ENCODE measurements at places on chromosomes 1 and 21.

- DNase-seq: no peak
Observed at GRCh38 chr1:34715139-34715538, 39.7 kb upstream of the GJB5 start.

GRCh38 chr1:27615346-27616192 is 11.6 kb upstream of the AHDC1 start:
- no peak for DNase-seq

DNA sequence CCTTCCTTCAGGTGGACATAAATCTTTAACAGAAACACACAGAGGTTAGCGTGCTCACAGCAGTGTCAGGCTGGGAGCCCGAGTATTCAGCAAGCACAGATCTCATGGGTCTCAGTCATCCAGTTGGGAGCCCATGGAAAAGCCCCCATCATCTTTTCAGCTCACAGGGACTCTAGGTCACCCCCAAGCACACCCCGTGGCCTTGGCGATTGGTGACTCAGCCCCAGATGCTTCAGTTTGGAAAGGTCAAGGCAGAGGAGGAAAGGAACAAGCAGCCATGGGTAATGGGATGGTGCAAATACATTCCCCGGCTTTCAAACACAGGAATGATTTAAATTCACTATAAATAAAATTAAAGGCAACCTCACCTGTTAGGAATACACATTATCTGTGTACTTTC is 88.9 kb downstream of the PGBD5 start:
- no peak for DNase-seq

DNA sequence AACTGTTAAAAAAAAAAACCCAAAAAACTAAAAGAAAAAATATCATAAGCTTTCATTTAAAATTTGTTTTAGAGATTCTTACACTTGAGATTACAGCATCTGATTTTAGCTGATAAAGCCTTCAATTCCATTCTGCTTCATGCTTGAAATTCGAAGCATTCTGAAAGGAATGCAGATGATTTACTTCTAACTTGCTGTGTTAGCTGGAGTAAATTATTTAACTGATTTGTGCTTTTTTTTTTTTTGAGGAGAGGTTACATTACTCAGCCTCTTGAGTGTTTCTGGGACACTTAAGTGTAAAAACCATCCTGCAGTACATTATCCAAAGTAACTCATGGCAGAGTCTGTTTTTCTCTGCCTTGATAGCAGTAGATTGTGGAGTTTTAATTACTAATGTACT is 4.5 kb upstream of the TRIM67 start:
- DNase-seq: no peak

DNA sequence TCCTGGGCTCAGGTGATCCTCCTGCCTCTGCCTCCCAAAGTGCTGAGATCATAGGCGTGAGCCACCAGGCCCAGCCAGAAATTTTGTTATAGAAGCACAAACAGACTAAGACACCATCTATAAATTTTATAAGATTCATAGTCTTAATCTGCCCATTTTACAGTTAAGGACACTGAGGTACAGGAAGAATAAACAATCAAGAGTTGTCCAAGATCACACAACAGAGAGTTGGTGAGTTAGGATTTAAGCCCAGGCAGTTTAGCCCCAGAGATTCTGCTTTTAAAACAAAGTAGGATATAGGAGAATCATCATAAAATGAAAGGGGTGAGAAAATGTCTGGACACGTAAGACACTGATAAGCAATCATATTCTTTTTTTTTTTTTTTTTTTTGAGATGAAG is 6.8 kb downstream of the TEX46 start:
- no peak for DNase-seq

- DNase-seq: no peak
Observed at GRCh38 chr1:214791961-214792360, 189.0 kb downstream of the CENPF start.

- peak; percentile 83 for DNase-seq
Observed at GRCh38 chr1:25608488-25609178, 8.0 kb upstream of the MAN1C1 start.

DNA sequence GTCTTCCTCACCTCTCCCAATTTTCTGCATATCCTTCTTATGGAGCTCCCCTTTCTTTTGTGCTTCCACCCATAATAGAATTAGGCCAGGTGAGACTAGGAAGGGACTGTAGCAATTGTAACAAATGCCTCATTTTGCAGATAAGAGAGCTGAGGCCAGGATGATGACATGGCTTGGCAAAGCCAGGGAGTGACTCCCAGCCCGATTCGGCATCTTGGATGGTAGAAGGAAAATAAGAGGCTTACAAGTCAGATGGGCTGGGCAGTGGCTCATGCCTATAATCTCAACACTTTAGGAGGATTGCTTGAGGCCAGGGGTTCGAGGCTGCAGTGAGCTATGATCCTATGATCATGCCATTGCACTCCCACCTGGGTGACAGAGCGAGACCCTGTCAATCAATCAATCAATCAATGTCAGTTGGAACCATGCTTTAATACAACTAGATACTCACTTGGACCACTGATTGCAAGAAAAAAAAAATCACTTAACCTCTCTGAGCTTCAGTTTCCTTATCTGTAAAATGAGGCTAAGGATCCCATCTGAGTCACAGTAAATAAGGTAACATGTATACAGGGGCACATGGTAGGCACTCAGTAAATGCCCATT is 51.6 kb downstream of the PLEKHA6 start:
- no peak for DNase-seq

DNA sequence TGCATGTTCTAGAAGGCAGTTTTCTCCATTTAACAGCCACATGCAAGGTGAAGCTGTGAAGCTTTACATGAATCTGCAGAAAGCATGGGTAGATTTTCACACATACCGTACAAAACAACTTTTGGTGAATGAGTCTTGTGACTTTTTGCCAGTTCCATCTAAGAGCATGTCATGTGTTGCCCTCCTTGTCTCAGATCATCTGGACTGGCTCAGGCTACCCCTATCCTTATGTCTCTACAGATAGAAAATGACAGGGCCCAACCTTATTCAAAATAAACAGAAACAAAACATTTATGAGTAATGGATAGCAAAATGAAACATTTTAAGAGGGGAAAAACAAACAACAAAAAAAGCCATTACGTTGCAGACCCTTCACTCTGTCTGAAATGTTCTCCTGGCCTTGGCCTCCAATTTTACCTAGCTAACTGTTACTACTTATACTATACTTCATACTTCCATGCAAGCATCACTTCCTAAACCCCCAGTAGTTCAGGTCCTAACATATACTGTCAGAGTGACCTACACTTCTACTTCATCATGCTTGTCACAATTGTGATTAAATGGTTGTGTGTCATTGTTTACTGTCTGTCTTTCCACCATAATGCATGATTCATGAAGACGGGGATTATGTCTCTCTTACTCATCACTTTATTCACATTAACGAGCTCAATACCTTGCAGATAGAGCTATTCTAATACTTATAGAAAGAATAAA is 39.0 kb downstream of the LRRC8C start:
- DNase-seq: no peak

- no peak for DNase-seq
Observed at GRCh38 chr1:234477386-234478151, 1.4 kb downstream of the TARBP1 start.

DNA sequence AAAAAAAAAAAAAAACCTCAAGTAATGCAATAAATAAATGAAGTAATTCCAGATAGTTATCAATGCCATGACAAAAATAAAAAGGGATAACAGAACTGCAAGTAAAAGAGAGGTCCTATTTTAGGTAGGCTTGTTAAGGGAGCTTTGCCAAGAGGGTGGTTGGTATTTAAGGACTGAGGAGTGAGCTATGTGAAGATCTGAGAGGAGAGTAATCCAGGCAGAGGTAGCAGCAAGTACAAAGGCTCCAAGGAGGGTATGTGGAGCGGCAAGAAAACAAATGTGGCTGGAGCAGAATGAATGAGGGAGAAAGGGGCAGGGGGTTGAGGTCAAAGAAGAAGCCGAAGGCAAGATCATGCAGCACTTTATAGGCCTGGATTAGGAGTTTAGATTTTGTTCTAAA is 59.9 kb upstream of the CDC42BPA start:
- no peak for DNase-seq

GRCh38 chr1:111030590-111030989 is 66.9 kb upstream of the LRIF1 start:
- peak; percentile 69 for DNase-seq

DNA sequence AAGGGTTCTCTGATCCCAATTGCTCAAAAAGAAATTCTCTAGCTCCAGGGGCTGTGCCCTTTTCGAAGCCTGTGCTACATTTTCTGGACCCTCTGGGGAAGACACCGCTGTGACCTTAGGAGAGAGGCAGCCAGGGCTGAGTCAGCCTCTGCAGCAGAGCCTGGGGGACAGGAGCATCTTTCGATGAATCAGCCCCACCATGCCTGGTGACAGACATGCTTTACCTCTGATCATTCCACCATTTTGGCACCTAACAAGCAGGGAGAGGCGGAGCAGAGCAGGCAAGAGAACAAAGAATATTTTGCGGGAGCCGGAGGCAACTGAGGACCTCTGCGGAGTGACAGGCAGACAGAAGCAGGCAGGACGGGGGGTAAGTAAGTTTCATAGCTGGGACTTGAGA is 84.9 kb downstream of the VWA5B1 start:
- DNase-seq: no peak

DNA sequence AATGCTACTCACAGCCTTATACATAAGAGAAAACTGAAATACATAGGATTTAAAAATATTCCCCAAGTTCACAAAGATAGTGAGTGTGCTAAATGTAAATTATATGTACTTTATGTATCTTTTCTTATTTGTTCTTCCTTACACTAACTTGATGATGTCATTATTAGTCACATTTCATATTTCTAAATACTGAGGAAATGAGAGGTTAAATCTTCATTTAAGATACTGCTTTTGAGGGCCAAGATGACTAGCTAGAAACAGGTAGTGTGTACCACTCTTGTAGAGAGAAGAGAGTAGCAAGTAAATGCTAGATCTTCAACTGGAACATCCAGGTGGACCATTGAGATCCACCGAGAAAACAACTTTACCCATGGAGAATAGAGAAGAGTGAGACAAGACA is 29.8 kb downstream of the PYHIN1 start:
- DNase-seq: no peak

GRCh38 chr1:234878288-234878687 is 250.3 kb downstream of the TOMM20 start:
- no peak for DNase-seq

DNA sequence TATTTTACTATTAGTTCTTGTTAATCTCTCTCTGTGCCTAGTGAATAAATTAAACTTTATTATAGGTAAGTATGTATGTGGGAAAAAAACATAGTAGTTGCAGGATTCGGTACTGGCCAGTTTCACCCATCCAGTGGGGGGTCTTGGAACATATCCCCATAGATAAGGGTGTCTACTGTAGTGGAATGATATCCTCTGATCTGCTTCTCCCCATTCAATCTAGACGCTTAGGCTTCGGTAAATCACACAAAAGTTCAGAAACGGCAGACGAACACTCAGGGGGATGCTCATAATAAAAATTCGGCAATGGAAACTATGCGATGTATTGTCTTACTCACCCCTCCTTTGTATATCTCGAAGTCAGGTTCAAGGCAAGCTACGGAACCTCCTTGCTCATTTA is 232.9 kb upstream of the COA6 start:
- no peak for DNase-seq

- DNase-seq: no peak
Observed at GRCh38 chr1:178066908-178067614, 26.8 kb upstream of the RASAL2 start.

GRCh38 chr1:239909898-239910297 is 181.8 kb upstream of the FMN2 start:
- DNase-seq: no peak

DNA sequence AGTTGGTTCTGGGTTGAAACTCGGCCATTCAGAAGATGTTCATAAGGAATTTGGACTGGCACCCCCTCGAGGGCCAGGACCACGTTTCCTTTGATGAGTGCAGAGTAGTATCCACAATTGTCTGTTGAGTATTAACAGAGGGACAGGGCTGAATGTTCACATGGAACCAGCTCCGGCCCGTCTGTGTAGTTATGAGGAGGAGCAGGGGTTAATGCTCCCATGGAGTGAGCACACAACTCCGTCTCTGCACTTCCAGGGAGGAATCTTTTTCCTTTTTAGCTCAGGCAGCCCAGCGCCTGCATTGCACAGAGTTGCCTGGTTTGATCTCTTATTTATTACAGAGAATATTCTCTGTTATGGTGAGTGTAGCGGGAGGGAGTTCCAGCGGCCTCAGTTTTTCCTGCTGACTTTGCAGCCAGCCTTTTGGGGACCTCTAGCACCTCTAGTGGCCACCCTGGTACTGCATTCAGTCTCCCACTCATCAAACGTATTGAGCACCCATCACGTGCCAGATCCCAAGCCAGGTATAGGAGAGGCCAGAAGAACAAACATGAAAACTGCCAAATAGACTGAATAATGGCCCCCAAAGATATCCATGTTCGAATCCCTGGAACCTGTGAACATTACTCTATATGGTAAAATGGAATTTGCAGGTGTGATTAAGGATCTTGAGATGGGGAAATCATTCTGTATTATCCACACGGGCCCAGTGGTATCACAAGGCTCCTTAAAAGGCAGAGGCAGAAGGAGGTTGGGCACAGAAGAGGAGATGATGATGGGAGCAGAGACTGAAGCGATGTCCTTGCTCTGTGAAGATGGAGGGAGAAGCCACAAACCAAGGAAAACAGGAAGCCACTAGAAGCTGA is 167.7 kb upstream of the CSF3R start:
- DNase-seq: peak; percentile 48

DNA sequence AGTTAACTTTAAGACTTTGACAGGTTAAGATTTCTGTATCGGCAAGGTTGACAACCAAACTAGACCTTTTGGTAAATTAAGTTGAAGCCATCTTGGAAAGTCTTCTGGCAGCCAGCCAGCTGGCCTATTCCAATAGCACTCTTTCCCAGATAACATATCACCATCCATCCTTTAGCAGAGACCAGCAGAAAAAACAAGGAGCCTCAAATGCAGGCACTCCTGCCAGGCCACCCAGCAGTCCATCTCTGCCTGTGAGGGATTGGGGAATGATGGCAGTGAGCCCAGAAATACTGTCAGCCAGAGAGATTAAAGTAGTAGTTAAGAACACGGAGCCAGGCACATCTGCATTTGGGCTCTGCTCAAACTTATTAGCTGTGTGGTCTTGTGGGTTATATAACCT is 19.4 kb downstream of the ZBTB40 start:
- no peak for DNase-seq
